ENCODE measurements at places on chromosomes 5 and 9.

DNA sequence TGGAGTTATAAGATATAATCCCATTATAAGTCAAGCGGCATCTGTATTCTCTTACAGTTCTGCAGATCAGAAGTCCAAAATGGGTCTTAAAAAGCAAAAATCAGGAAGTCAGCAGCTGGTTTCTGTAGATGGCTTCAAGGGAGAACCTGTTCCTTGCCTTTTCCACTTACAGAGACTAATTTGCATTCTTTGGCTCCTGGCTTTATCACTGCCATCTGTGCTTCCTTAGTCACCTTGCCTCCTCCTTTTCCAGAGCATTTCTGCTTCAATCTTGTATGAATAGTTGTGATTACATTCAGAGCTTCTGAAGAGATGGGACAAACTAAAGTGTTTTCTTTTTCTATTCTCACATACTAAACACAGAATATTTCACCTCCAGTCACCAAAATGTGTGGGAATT lies 647.3 kb upstream of the GRAMD2B start:
- DNase-seq = no peak

GRCh38 chr9:113345190-113345589 lies 4.2 kb upstream of the BSPRY start:
- no peak for DNase-seq

- no peak for DNase-seq
Observed at GRCh38 chr9:99197987-99198386, 23.8 kb downstream of the ALG2 start.

DNA sequence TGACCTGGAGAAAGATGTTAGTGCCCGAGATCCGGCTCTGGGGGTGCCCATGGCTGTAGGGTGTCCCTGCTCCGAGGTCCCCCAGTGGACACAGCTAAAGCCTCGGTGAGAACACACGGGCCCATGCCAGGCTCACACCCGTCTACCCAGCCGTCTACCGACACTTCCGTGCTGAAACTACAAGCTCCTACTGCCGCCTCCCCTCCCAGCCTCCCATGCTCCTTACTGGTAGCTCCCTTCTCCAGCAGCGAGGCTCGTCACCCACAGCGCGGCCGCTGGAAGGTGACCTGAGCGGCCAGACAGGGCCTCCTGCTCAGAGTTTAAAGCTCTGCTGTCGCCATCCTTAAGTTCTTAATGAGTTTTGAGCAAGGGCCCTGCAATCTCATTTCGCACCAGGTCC lies 33.2 kb upstream of the CLPTM1L start:
- no peak for DNase-seq

GRCh38 chr9:6870650-6871477 lies 113.1 kb downstream of the KDM4C start:
- DNase-seq = no peak

DNA sequence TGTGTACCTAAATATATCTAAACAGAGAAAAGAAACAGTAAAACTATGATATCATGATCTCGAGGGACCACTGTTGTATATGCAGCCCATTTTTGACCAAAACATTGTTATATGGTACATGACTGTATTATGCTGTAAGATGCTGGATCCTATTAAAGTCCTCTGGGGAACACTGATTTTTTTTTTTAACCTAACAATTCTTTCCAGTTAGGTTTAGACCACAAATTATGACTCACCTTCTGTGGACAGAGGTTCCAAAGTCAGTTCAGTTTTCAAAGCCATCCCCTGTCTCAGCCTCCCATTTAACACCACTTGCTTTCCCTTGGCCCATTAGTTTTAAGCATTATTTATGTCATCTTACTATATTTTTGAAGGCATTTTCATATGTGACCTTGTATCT lies 27.1 kb downstream of the TRMO start:
- DNase-seq = no peak

DNA sequence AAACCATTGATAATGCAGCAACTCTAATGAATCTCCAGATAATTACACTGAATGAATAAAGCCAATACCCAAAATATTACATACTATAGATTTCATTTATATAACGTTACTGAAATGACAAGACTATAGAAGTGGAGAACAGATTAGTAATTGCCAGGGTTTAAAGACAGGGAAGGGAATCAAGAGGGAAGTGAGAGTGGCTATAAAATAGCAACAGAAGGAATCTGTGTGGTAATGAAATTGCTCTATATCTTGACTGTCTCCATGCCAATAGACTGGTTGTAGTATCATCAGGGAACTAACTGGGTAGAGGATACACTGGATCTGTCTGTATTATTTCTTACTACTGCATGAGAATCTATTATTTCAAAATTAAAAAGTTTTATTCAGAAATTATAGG lies 396.5 kb upstream of the RPS23 start:
- DNase-seq = no peak

DNA sequence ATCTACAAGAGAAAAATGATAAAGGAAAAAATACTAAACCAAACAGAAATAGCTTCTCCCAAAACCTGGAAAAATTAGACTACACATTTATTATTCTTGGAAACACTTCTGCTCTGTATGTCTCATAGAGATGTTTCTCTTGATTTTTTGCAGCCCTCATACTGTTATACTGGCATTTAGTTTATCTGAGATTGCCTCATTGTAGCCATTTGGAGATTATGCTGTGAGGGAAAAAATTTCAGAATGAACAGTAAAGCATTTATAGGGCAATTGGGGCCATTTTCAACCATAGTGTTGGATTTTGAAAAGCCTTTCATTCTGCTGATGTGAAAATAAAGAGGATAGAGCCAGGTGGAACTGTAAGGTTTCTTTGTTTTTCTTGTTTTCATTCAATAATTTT lies 441.8 kb upstream of the RIOK2 start:
- DNase-seq = no peak

GRCh38 chr9:107683566-107683965 lies 194.0 kb upstream of the KLF4 start:
- no peak for DNase-seq

- DNase-seq = no peak
Observed at GRCh38 chr5:171714261-171714660, 71.4 kb upstream of the SMIM23 start.

DNA sequence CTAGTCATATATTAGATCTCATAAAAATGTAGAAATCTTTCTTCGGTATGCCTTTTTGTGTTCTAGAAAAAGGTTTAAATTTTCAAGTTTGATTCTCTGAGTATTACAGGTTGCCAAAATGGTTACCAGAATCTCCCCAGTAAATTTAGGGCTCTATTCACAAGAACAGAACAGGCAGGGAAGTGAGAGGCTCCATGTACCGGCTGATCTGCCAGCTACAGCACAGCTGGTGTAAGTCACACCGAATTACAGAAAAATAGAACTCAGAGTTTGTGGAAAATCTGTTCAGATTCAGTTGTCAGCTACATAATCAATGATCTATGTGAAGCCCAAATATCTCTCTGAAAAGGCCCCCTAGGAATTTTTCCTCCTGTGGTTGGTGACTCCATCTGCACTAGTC lies 10.5 kb downstream of the FAM81B start:
- no peak for DNase-seq

GRCh38 chr9:3177146-3177761 lies 333.4 kb upstream of the PUM3 start:
- DNase-seq = no peak

- no peak for DNase-seq
Observed at GRCh38 chr5:4001758-4002533, 406.3 kb downstream of the IRX1 start.

DNA sequence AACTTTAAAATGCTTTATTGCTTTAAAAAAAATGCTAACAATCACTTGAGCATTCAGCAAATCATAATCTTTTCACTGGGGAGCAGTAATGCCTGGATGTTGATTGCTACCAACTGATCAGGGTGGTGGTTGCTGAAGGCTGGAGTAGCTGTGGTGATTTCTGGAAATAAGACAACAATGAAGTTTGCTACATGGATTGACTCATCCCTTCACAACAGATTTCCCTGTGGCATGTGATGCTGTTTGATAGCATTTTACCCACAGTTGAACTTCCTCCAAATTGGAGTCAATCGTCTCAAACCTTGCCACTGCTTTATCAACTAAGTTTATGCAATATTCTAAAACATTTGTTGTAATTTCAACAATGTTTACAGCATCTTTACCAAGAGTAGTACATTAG lies 83.3 kb downstream of the MLLT3 start:
- DNase-seq = no peak

DNA sequence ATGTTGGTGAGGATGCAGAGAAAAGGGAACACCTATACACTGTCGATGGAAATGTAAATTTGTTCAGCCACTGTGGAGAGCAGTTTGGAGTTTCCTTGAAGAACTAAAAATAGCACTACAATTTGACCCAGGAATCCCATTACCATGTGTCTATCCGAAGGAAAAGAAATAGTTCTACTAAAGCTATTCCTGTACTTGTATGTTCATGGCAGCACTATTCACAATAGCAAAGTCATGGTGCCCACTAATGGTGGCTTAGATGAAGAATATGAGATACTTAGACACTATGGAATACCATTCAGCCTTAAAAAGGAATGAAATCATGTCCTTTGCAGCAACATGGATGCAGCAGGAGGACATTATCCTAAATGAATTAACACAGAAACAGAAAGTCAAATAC lies 50.2 kb upstream of the CAST start:
- no peak for DNase-seq

- DNase-seq = no peak
Observed at GRCh38 chr9:82883436-82883835, 179.5 kb downstream of the RASEF start.

DNA sequence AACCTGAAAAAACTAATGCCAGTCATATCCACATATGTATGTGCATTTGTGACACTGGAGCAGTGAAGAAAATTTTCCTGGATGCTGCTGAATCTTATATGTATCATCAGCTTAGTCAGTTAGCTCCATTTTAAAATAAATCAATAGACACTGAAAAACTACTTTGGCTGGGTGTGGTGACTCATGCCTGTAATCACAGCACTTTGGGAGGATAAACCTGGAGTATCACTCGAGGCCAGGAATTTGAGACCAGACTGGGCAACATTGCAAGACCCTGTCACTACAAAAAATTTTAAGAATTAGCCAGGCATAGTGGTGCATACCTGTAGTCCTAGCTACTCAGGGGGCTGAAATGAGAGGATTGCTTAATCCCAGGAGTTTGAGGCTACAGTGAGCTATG lies 511.0 kb upstream of the TLE4 start:
- DNase-seq = no peak

GRCh38 chr5:180127682-180128670 lies 56.4 kb upstream of the RNF130 start:
- no peak for DNase-seq

DNA sequence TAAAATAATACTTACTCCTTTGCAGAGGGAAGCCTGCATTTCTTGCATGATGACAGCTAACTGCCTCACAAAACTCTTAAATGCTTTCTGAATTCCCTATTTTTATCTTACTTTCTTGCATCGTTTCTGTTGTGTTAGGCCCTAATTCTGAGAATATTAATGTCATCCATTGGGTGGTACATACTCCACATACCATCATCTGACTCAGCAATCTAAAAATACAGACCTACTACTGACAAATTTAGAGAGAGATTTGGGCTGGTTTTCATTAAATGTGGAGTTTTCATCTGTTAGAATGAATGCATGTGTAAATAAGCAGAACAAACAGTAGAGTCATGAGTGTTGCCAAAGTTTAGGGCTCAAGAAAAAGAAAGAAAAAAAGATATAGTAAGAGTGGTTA lies 26.5 kb upstream of the KCNN2 start:
- no peak for DNase-seq

GRCh38 chr5:78221964-78222451 lies 72.5 kb downstream of the AP3B1 start:
- DNase-seq = no peak

GRCh38 chr9:128159522-128159783 lies 612 bp upstream of the BBLN start:
- no peak for DNase-seq

GRCh38 chr5:152271420-152271819 lies 133.7 kb downstream of the NMUR2 start:
- DNase-seq = no peak

DNA sequence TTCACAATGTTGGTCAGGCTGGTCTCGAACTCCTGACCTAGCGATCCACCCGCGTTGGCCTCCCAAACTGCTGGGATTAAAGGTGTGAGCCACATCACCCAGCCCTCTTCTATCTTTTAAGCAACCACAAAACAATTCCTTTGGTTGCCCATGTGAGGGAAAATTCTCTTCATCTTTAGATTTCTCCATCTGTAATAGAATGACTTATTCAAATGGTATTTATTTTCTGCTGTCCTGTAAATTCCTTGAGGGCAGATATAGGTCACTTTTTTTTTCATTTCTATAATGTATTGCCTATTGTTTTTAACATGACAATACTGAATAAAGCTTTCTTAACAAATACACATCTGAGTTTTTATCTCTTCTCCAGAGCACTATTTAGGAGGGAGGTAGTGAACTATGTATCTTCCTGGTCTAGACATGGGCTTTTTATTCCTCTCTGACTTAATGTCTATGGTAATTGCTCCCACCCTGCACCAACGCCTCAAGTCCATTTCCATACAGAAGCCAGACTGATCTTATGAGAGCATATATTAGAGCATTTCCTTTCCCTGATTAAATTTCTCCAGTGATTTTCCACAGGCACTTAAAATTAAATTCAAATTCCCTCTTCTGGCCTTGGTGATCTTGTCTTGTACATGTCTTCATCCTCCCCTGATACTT lies 595.6 kb downstream of the CAAP1 start:
- no peak for DNase-seq

DNA sequence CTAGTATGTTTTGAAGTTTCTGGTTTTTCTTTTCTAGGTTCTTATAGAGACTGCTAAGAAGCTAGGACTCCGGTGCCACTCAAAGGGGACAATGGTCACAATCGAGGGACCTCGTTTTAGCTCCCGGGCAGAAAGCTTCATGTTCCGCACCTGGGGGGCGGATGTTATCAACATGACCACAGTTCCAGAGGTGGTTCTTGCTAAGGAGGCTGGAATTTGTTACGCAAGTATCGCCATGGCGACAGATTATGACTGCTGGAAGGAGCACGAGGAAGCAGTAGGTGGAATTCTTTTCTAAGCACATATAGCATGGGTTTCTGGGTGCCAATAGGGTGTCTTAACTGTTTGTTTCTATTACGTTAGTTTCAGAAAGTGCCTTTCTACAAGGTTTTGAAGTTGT lies 52.2 kb downstream of the MTAP start:
- no peak for DNase-seq

DNA sequence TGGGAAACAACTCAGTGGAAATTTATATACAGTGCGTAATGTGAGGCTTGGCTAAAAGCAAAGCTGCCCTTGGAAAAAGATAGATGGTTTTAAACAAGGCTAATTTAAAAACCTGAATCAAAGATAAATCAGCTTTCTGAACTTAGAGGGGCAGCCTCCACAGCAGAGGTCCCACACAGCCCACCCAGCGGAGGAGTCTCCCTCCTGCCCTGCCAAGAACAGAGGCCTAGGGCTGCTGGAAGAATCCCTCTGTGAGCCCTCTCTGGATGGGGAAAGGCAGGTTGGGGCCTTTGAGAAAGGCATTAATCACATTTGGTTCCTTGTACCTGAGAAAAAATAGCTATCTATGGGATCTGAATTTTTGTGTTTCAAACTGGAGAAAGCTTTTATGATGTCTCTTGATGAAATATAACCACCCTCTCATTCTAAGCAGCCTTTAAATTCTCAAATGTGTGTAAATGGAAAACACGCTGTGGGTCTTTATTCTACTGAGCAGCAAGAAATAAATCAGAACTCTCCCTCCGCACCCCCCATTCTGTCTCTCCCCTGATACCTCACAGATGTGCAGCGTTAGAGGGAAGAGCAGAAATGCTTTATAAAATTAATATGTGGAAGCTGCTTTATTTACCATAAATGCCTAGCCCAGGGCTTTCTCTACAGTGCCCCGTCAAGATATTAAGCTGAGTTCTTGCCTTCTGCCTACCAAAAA lies 329.2 kb downstream of the EFNA5 start:
- DNase-seq = no peak

GRCh38 chr9:1460143-1460769 lies 410.1 kb downstream of the DMRT2 start:
- peak; percentile 10 for DNase-seq

Data from NCI-H187 (cell line).